ENCODE measurements at places on chromosomes 12 and 14.

GRCh38 chr12:101789171-101789570 is 41.6 kb downstream of the GNPTAB start:
- DNase-seq = no peak

GRCh38 chr14:100536721-100537445 is 50.3 kb downstream of the BEGAIN start:
- DNase-seq = no peak

- DNase-seq = no peak
Observed at GRCh38 chr14:91241863-91242262, 2.6 kb downstream of the GPR68 start.

DNA sequence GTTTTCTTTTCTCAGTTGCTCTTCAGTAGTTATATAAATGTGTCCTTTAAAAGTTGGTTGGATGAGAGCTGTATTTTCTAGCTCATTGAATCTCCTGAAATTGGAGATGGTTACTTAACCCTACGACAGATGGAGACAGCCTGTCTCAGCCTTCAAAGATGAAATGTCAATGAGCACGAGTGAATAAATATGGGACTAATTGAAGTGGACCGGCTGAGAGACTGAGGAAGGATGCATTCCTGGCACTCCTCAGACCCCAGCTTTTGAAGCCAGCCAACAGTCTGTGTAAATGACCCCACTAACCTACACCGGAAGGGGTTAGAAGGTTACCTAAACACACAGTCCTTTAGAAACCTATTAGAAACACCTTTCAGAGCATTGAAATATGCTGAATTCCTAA is 46.6 kb downstream of the PDZRN4 start:
- no peak for DNase-seq

- no peak for DNase-seq
Observed at GRCh38 chr12:96375170-96375569, 25.1 kb downstream of the CDK17 start.

DNA sequence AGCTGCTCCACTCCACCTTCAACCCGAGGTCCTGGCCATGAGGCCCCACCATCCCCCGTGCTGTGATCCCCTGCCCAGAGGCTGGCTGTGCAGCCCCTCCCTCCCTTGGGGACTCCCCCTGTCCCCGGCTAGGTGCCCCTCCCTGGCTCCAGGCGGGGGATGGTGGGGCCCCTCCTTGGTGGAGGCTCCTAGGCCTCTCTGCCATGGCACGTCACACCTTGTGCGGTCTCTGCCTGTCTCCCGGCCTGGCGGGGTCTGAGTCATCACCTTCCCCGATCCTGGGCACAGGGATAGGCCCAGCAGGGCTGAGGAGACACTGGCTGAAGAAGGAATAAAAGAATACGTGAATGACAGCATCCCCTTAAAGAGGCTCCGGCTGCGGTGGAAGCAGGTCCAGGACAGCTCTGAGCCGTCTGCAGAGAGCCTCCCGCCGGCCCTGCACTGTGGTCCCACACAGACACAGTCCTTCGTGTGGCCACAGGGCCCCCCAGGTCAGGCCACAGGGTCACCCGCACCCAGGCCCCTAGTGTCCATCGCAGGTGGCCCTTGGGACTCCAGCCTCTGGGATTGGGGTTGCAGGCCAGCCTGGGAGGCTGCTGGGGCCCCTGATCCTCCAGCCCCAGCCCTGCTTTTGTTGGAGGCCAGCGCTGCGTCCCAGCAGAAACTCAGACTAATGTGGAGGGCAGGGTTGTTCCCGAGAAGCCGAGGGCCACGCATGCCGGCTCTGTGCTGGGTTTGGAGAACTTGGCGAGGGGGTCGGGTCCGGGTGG is 43.6 kb downstream of the KIF26A start:
- DNase-seq = no peak

DNA sequence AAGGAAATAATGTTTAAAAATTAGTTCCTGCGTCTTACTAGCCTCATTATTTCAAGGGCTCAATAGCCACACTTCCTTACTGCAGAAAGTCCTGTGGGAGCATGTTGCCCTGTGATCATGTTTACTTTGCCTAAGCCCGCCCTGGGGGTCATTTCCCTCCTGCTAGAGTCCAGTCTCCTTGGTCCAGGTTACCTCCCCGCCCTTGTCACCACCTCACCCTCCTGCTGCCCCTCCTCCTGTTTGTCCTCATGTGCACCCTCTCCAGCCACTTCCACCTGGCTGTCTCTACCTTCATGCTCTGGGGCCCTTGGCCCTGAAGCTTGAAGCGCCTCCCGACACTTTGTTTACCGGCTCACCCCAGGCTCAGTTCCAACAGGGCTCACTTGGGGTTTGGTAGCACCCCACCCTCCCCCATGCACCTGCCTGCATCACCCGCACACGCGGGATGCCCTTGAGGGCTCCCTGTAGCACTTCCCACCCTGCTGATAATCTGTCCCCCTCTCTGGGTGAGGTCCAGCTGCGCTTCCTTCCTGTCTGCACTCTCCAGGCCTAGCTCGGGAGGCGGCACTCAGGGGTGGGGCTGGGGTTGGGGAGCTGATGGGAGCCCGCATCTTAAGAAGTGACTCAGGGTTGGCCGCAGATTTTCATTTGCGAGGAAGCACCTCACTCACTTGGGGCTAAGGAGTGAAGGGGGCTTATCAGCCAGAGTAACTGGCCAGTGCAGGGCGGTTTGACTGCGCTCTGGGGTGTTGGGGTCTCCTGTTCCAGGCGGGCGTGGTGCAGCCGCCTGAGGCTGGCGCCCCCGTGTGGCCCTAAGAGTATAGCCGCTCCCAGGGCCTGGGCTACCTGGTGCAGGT is 40.1 kb downstream of the SMIM41 start:
- no peak for DNase-seq

DNA sequence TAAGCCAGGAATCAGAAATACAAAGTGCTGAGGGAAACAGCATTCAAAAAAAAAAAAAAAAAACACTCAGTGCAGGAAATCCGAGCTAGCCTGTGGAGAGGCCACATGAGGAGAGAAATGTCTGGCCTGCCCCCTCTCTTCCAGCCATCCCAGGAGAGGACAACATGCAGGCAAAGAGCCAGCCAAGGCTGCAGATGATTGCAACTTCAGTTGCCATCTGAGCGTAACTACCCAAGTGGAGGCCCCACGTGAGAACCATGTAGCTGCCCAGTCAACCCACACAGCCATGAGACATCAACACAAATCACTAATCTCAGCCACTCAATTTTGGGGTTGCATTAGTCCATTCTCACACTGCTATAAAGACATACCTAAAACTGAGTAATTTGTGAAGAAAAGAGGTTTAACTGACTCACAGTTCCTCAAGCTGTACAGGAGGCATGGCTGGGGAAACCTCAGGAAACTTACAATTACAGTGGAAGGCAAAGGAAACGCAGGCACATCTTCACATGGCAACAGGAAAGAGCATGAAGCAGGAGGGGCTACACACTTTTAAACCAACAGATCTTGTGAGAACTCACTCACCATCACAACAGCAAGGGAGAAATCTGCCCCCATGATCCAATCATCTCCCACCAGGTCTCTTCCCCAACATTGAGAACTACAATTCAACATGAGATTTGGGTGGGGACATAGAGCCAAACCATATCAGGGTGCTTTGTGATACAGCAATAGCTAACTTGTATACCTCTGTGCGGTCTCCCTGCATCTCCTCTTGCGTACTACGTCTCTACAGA is 161.1 kb downstream of the PIWIL1 start:
- DNase-seq = no peak

DNA sequence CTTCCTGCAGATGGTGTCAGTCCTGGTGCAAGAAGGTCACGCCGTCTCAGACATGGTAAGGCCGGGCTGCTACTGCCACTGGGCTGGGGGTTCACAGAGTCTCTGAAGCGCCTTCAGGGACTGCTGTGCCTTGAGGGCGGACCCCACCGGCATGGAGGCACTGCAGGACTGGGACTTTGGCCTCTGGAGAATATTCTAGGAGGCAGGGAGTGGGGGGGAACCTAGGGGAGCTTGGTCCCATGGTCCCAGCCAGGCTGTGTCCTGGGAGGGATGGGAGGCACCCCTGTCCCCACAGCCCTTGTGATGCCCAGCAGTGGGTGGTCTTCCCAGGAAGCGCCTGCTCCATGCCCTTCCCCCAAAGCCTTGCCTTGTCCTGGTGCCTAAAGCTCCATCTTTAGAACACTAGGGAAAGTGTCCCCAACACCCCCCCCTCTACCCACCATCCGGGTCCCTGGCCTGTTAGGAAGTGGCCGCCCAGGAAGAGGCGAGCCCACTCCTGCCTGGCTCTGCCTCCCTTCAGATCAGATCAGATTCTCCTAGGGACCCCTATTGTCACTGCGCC is 1.5 kb downstream of the AMN start:
- no peak for DNase-seq

GRCh38 chr12:75951399-75952278 is 79.9 kb downstream of the PHLDA1 start:
- DNase-seq = no peak

DNA sequence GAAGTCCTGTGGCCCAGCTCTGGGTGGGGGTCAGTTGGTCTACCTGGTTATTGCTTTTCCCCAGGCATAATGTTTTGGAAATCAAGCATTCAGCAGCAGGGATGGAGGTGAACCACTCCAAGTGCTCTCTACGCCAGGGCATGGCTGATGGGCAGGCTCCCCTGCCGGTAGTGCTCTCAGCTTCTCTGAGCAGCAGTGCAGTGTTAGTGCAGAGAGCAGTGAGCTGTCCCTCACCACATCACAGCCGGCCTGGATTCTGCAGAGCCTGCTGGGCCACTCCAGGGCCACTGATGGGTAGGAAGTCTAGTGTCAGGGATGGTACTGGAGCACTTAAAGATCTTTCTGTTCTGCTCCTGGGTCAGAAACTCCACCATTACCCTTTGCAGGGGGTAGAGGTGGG is 151.1 kb downstream of the CALM1 start:
- no peak for DNase-seq

- no peak for DNase-seq
Observed at GRCh38 chr14:75885829-75886228, 96.0 kb downstream of the TGFB3 start.

- DNase-seq = no peak
Observed at GRCh38 chr14:104361921-104362681, 217.5 kb upstream of the C14orf180 start.

DNA sequence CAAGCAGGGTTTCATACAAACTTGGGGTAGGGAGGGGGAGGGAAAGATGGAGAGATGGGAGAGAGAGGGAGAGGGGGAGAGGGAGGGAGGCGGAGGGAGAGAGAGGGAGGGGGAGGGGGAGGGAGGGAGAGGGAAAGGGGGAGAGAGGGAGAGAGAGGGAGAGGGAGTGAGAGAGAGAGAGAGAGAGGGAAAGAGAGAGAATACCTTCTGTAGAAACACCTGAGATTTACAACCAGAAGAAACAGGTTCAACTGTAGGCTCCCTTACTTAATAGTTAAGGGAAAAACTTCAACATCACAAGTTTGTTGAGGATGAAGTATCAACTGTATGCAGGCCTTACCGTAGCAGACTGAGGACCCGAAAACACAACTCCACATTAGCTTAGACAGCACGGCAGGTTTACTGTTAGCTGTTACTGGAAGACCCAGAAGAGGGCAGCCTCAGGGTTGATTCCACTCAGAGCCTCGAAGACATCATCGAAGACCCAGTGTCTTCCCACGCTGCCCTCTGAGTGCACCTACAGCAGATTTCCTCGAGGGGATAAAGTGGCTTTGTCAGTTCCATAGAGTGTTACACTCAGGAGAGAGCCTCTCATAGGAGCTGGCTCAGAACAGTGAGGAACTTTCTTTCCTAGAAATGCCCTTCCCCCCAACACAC is 72.4 kb downstream of the NT5DC3 start:
- DNase-seq = no peak

DNA sequence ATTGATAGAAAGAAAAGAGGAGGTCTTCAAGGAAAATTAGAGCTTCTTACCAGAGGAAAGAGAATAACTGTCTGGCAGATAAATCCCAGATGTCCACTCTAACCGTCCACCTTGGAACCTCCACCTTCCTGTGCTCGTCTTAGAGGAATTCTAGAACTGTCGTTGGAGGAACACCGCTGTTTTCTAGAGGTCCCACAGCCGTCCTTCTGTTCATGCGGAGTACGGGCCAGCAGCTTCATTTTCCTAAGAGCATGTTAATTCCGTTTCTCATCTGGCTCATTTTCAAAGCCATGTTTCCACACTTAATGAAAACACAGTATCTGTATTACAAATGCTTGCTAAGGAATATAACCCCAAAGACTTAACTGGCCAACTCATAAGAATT is 107.9 kb upstream of the ESRRB start:
- DNase-seq = no peak

DNA sequence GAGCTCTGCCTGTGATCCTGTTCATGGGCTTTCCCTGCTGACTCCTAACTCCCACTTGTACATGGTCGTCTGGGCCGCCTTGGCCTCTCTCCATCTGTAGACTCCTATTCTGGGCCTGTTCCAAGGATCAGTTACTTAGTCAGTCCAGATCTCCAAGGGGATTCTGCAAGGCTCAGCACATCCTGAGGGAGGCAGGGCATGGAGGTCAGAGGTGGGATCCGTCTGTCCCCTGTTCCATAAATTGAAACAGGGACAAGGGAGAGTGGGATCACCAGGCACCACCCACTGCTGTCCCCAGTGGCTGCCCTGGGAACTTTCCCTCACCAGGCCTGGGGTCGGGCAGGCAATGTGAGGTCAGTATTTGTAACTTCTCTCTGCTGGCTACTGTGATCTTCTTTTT is 43.5 kb downstream of the KCTD10 start:
- no peak for DNase-seq

- DNase-seq = no peak
Observed at GRCh38 chr14:74615735-74616134, 3.7 kb upstream of the LTBP2 start.
